Chondrocyte (in vitro differentiated cells): ENCODE measurements at places on chromosomes 5 and 9.
A peak's percentile ranks its signal among the peaks of the same experiment; 100 is the strongest.

DNA sequence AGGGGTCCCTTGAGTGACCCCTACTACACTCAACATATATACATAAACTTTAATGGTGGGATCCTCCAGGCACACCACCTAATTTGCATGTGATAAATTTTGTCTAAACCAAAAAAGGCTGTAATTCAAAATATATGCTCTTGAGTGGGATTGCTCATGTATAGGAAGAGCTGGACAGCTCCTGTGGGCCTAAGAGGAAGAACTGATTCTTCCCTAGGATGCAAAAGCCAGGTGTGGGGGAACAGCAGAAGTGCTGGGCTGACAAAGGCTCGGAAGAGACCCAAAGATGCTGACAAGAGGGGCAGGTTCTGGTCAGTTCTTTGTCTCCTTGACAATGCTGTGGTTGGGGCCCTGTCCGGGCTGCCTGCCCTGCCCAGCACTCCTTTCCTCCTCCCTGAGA is 43.9 kb downstream of the PCDH1 start:
- no peak for DNase-seq

- no peak for DNase-seq
Measured at GRCh38 chr5:5612096-5612495, 189.6 kb downstream of the ICE1 start.

- DNase-seq, result no peak
Measured at GRCh38 chr9:270657-271237, 56.1 kb downstream of the DOCK8 start.

- DNase-seq, result no peak
Measured at GRCh38 chr9:75455444-75455921, 367.2 kb downstream of the OSTF1 start.

GRCh38 chr9:79623799-79624721 is 52.3 kb downstream of the TLE4 start:
- no peak for DNase-seq

- no peak for DNase-seq
Measured at GRCh38 chr5:95668728-95669127, 14.1 kb downstream of the SPATA9 start.

GRCh38 chr5:1931604-1932231 is 49.0 kb upstream of the IRX4 start:
- DNase-seq, result no peak

DNA sequence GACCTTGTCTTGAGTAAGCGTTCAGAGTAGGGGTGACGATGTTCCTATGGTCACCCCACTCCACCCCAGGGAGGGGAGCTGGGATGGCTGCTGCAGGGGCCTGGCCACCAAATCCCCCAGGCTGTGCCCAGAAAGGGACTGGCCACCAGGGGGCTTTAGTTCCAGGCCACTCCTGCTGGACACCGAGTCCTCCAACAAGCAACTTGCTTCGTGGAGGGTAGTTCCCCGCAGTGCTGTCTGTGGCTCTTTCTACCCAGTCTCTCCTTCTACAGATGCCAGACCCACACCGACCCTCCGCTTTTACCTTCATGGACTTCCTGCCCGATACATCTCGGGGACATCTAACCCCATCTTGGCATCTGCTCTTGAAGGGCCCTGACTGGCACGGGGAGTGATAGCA is 35.7 kb upstream of the GABRP start:
- no peak for DNase-seq

DNA sequence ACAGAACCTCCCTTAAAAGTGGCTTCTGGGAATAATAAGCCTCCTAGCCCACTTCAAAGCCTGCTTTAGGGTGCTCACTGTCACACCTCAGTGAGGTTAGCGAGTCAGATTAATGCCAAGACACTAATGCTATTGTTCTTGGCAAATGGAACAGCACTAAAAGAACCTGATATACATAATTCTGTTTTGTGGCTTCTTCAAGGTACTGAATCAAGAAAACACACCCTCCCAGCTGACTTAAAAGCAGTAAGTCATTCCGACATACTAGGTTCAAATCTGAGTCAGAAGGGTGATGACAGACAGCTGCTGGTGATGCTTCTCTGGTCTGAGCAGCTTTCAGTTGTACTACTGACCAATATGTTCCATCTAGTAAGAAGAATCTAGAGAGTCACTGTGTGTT is 121.6 kb downstream of the OXCT1 start:
- no peak for DNase-seq

DNA sequence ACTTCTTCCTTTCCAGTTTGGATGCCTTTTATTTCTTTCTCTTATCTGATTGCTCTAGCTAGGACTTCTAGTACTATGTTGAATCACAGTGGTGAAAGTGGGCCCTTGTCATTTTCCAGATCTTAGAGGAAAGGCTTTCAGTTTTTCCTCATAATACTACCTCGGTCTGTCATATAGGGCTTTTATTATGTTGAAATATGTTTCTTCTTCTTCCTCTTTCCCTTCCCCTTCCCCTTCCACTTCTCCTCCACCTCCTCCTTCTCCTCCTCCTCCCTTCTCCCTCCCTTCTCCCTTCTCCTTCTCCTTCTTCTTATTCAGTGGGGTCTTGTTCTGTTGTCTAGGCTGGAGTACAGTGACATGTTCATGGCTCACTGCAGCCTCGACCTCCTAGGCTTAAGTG is 9.2 kb upstream of the TERT start:
- no peak for DNase-seq

DNA sequence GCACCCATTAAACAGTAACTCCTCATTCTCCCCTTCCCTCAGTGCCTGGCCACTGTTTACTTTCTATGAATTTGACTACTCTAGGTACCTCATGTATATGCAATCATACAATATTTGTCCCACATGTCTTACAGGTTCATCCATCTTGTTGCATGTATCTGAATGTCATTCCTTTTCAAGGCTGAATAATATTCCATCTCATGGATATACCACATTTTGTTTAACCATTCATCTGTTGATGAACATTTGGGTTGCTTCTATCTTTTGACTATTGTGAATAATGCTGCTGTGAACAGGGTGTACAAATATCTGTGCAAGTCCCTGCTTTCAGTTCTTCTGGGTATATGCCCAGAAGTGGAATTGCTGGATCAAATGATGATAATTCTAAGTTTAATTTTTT is 40.9 kb downstream of the INIP start:
- DNase-seq, result no peak

GRCh38 chr5:155004138-155004744 is 9.3 kb upstream of the KIF4B start:
- DNase-seq, result no peak

GRCh38 chr5:124663101-124663506 is 83.3 kb downstream of the ZNF608 start:
- DNase-seq, result no peak

- no peak for DNase-seq
Measured at GRCh38 chr5:111028865-111029264, 42.6 kb upstream of the TSLP start.

DNA sequence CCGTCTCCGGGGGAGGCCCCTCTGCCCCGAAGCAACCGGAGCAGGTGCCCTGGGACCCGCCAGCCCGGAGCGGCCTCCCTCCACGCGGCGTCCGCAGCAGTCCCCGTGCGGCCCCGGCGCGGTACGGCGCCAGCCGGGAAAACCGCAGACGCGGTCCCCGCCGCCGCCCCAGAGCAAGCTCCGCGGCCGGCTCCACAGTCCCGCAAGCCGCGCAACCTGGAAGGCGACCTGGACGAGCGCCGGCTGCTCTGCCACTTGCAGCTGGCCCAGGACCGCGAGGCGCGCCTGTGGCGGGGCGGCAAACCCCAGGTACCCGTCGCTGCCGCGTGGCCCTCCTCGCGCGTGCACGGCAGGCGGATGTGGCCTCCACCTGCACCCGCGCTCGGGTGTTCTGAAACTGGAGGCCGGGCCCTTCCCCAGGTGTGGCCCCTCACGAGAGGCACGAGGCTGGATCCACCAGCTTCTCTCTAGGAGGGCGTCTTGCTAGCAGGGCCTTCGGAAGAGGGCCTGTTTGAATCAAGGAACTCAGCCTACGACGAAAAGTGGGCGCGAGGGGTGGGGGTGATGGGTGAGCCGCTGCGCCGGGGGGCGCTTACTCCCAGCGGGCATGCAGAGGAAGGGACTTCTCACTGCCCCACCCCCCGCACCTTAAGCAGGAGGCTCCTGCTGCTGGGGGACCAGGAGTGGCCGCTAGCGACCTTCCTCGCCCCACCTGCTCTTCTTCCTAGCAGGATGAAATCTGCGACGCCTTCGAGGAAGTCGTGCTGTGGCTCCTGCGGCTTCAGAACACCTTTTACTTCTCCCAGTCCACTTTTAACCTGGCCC is 602 bp downstream of the CCNI2 start:
- peak; percentile 75 for DNase-seq

DNA sequence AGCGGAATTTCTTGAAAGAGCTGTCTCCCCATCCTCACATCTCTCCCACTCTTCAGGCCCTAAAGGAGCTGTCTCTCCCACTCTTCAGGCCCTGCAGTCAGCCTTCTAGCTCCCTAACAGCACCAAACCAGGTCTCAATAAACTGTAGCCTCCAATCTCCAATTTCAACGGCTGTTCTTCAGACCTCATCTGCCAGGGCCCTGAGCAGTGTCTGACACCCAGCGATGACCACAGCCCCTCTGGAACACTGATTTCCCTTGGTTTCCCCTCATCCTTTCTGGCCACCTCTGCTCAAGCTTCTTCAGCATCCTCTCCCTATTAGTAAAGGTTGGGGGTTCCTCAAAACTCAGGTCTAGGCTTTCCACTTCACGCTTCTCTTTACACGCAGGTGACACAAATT is 1.6 kb upstream of the P4HA2 start:
- no peak for DNase-seq

- DNase-seq, result no peak
Measured at GRCh38 chr9:8732367-8733075, 932.9 kb upstream of the DMAC1 start.

DNA sequence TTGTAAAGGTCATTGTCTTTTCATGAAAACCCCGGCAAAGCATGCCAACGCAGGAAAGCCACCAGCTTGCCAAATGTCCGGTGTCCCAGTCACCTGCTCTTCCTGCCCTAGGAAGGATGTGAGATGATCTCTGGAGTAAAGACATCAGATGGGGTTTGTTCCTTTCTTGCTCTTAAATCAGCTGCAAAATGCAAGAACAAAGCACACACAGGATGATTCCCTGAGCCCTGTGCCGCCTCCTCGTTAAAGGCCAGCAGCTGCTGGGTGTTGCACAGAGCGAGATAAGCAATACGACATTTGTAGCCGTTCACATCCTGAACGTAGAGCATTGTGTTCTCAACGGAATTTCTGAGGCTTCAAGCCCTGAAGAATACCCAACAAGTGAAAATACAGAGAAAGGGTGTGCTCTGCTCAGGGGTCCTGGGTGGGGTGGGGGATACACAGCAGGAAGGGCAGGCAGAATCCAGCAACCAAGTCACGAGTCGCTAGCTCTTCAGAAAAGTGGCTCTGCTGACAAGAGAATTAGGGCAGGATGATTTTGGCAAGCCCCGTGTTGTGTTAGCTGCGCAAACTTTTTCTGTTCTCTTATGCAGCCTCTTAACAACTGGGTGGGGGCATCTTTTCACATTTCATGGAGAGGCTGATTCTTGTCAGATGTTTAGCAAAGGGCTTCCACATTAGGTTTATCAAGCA is 229.2 kb upstream of the MAP3K1 start:
- no peak for DNase-seq

DNA sequence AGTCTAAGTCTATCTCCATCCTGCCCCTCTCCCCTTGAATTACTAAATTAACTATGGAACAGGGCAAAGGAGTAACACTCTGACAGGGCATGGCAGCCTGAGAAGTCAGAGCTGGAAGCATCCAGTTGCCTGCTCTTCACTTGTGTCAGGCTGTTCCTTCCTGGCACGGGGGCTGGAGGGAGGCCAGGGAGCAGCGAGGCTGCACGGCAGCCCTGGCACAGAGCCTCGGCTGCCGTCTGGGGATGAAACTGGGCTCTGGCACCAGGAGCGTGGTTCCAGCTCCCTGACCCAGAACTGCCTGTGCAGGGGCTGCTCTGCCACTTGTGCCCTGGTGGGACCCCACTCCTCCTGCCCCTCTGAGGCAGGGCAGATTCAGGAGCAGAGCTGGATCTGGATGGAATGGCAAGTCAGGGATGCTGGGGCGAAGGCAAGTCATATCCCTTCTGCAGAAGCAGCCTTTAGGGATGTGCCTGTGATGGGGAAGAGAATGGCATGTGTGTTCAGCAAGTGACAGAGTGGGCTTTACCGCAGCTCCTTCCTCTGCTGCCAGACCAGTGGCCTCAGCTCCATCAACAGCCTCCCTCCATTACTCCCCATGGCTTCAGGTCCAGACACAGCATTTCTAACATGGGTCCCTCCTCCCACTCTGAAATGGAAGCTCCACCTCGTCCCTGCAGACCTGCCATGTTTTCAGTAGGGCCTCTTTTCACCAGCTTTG is 42.2 kb upstream of the PDE8B start:
- DNase-seq, result no peak

DNA sequence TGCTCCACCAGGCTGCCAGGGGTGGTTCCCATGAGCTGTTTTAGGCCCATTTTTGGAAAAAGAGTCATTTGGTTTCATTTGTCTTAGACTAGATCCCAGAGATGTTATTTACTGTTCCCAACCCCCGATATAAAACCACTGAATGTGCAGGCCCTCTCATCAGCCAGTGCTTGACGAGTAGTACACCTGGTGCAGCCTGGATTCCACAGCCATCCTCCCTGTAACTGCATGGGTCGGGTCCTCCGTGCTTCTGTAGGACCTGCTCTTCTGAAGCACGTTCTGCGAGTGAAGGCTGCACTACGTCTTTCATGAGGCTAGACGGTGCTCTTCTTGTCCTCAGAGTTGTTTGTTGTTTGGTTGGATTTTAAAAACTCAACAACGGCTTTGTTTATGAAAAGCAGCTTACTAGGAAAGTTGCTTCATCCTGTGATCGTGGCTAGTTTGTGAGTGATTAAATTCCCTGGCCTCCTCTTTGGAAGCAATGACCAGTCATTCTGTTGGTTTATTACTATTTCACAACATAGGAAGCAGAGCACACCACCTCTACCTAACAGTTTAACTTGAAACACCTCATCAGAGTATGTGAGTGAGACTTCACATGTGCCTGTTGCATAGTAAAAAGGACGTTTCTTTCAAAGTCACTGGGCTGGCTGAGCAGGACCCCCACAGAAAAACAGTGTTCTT is 135.2 kb downstream of the AOPEP start:
- DNase-seq, result no peak

DNA sequence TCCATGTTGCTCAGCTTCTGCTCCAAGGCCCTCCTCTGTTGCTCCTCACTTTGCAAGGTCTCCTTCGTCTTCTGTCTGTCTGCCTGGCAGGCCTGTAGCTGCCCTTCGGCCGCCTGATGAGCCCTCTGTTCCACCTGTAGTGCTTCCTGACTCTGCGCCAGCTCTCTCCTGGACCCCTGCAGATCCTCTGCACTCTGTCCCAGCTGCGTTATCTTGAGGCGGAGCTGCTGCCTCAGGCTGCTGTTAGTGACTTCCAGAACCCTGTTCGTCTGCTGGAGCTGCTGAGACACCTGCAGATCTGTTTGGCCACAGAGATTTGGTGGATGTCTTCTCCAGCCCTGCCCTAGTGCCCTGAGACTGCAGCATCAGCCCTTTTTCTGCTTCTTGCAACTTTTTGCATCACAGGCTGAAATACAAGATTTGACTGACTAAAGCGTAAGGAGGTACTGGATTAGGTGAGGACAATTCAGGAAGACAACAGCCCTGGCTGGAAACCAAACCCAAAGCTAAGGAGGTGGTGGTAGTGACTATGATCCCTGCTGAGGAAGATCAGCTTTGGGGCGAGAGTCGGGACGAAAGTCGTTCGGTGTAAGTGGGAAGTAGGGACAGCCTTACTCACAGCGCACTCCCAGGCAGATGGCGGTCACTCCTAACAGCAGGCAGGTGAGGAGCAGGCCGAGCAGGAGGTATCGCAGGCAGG is 2.1 kb downstream of the CD72 start:
- DNase-seq, result peak; percentile 77

GRCh38 chr5:36089989-36090388 is 23.3 kb upstream of the UGT3A2 start:
- DNase-seq, result no peak

- no peak for DNase-seq
Measured at GRCh38 chr5:4544049-4544670, 596.0 kb upstream of the ADAMTS16 start.
